ENCODE measurements at places on chromosomes 7 and 10.
A peak's percentile ranks its signal among the peaks of the same experiment; 100 is the strongest.

DNA sequence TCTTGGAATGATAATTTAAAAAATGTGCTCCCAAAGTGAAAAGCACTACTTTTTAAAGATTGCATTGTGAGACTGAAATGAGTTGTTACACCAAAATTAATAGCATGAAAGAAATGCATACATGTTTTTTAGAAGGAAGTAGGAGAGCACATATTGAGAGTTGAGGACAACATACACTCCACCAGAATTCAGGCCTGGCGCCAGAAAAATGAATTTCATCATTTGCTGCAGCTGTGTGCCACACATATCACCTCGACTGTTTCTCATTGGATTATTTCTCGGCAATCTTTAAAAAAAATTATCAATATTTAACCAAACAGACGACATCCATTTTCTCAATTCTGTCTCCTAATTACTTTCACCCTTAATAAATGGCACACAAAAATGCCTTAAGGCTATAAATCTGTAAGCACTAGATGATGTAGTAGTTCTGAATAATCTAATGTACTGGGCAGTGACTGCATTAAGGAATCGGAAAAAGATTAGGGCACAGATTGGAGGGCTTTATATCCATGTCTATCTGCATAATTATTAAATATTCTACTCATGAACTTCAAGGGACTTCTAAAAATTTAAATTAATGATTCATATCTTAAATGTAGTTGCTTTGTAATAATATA is 590.4 kb downstream of the NXPH1 start:
- DNase-seq, result no peak

GRCh38 chr10:55466806-55467504 is 665.9 kb upstream of the PCDH15 start:
- no peak for DNase-seq

- peak; percentile 56 for DNase-seq
Measured at GRCh38 chr7:55572378-55573233, at the start of gene VOPP1. VOPP1 (minus strand) TSS chr7:55572502; CDS start chr7:55572324, 178 bp downstream.

DNA sequence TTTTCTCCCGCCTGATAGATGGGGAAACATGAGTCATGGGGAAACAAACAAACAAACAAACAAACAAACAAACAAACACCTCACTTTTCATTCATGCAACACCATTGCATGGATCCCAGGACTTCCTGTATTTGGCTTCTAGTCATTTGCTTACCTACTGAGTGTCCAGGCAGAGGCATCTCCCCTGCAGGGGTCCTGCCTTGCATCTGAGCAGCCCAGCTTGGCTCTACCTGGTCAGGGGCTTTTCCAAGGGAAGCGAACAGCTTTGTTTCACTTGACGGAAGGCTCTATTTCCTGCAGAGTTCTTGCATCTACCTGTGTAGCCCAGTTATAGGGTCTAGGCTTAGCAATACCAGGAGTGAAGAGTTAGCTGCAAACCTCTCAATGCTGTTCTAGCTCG is 374.2 kb downstream of the GATA3 start:
- no peak for DNase-seq

GRCh38 chr10:61356354-61356753 is 96.8 kb downstream of the TMEM26 start:
- no peak for DNase-seq

GRCh38 chr10:12337453-12338372 is 11.6 kb upstream of the CAMK1D start:
- no peak for DNase-seq

- DNase-seq, result no peak
Measured at GRCh38 chr10:31768467-31768866, 160.2 kb downstream of the ARHGAP12 start.

DNA sequence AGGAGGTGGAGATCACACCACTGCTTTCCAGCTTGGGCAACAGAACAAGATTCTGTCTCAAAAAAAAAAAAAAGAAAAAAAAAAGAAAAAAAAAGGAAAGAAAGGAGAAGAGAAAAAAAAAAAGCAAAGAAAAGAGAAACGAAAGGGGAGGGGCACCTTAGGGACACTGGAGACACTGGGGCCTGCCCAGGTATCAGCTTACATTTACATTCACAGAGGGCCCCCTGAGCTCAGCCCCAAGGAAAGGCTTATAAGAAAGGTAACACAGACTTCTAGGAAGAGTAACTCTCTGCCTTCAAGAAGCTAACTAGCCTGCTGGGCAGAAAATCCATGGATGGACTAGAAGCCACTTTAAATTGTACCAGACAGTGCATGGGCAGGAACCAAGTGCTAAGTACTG is 108.8 kb downstream of the NPY start:
- DNase-seq, result no peak

DNA sequence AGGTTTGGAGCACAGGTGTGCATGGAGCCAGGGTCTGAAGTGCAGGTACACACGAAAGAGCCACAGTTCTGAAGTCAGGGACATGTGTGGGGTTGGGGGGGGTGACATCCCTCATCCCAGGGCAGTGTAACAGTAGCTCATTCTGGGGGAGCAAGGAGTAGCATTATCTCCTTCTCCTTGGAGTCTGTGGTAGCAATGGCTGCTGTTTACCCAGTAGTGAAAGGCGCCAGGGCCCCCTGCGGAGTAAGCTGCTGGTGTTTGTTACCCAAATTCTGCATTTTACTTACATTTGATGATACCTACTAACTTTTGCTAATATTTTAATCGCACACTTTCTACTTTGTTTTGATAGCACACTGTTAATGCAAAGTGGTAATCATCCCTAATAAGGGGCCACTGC is 665.5 kb downstream of the GATA3 start:
- no peak for DNase-seq

DNA sequence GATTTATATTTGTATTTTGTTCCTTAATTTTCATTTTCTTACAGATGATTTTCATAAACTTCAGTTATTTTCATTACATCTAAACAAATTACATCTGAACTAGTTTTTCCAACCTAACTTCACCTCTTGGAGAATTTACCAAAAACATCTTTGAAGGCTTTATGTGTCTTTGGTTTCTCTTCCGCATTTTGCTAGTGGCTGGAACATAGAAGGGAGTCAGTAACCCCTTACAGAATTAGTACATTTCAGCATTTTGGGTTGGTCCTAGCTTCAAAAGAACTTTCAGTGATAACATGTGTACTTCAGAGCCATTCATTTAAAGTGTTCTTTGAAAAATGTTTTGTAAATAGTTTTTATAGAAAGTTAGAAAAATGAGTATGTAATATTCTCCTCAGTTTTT is 169.8 kb upstream of the MTPN start:
- no peak for DNase-seq

DNA sequence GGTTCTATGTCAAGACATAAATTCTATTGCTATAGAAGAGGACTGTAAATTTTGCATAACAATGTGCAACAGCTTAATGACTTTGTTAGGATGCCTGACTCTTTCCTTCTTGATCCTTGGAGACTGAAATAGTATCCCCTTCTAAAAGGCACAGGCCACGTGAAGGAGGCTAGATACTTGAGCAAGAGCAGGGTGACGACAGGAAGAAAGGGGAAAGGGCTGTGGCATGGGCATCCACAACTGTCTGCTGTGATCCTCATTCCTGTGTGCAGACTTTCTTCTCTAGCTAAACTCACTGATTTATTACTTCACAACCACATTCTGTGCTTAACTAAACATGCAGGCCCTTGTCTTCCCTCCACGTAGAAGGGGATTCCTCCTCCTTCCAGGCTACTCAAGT is 1111.8 kb upstream of the C7orf33 start:
- no peak for DNase-seq

- DNase-seq, result no peak
Measured at GRCh38 chr7:35370687-35371086, 116.8 kb upstream of the TBX20 start.

DNA sequence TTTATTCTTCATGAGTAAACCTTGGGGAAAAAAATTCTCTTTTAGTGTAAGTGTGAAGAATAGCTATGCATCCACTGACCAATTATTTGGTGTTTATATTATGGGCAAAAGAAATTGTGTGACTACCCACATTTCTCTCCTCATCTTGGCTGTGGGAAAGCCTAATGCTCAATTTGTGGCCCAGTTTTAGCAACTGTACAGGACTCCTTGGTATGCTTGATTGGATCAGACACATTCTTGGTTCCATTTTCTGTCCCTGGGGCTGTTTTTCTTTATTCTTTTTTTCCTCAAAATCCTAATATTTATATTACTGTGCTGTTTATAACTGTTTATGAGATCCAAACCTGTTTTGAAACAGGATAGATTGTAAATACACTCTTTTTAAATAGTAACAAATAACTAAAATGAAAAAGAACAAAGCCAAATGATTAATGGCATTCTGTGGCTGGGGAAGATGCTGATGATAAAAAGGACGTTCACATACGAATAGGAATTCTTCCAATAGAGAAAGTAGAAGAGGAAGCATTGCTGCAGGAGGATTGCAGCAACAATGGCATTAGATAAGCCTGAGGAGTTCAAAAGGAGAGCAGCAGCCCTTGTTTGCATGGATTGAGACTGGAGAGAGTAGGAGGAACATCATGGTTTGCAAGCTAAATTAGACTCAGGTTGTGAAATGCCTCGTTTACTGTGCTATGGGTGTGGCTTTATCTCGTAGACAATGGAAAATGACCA is 580.5 kb downstream of the INHBA start:
- DNase-seq, result no peak

GRCh38 chr7:69349291-69349690 is 249.0 kb upstream of the AUTS2 start:
- DNase-seq, result no peak

DNA sequence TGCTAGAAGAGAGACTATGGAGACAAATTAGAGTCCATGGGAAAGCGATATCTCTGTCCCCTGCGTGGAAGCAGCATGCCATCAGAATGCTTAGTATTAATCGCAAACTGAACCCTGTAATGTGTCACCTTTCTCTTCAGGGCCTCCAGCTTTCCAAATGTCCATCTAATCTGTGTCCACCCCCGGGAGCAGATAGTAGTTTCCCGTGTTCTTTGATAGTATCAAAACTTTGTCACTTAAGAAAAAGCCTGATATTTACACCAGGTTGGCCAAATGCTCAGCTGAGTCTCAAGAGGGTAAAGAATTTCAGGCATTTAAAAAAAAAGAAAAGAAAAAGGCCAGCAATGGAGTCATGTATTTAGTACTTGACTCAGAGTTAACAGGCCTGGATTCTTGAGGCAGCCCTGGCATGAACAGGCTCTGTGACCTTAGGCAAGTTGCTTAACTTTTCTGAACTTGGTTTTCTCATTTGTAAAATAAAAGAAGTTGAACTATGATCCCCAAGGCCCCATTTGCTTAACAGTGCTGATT is 10.4 kb upstream of the GSAP start:
- DNase-seq, result no peak

- no peak for DNase-seq
Measured at GRCh38 chr10:75287697-75288096, 51.9 kb upstream of the COMTD1 start.

GRCh38 chr10:108064746-108065260 is 900.3 kb upstream of the SORCS1 start:
- no peak for DNase-seq

DNA sequence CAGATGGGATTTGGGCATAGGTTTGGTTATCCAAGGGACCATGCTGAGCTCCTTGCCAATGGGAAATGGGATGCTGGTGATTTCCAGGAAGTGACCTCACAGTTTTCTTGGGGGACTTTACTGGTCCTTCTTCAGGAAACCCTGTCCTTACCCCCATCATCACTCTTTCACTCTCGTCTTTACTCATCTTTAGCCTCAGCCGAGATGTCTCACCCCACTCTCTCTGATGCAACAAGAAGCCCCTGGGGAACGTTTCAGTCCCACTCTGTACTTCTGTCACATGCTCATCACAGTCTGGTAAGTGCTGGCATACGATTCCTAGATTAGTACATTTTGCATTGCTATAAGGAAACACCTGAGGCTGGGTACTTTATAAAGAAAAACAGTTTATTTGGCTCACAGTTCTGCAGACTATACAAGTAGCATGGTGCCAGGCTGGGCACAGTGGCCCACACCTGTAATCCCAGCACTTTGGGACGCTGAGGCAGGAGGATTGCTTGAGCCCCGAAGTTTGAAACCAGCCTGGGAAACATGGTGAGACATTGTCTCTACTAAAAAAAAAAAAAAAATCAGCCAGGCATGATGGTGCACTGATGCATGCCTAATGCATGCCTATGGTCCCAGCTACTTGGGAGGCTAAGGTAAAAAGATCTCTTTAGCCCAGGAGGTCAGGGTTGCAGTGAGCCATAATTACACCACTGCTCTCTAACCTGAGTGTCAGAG is 63.5 kb upstream of the VKORC1L1 start:
- no peak for DNase-seq

- no peak for DNase-seq
Measured at GRCh38 chr10:132350946-132351345, 19.0 kb downstream of the LRRC27 start.

GRCh38 chr10:118694848-118695247 is 59.9 kb downstream of the CACUL1 start:
- no peak for DNase-seq

DNA sequence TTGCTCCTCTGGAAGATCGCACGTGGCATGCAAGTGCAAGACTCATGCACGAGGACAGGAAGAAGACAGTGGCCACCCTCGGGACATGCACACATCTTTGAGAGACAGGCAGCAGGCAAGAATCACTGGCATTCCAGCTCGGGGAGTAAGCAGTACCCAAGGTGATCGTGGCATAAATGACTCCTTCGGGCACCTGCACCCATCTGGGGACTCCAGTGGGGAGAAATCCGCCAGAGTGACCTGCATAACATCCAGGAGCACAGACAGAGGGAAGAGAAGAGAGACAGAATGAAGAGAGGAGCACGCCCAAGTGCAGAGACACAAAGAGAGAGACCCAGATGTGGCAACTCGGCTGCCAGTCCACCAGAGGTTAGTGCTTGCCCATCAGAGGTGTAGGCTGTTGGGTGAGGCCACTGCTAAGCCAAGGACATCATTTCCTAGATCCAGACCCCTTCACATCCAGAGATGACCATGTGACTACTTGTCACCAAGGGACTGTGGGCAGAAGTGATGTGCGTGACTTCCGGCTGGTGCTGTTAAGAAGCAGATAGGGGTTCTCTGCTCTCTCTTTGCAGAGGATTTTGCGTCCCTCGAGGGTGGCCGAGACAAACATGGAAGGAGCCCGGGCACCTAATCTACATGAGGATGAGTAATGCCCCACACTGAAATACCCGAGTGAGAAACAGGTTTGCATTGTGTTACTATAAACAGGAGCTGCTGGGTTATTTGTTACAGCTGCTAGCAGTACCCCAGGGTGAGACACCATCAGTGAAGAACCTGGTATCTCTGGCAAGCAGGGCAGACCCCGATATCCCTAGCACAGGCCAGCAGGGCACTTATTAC is 80.6 kb downstream of the VWA2 start:
- no peak for DNase-seq

GRCh38 chr7:3087243-3087755 is 43.6 kb upstream of the CARD11 start:
- no peak for DNase-seq

Measured in liver (tissue), 10 donors.